Thoracic aorta (tissue), 2 donors: ENCODE measurements at places on chromosomes 1 and 21.
A peak's percentile ranks its signal among the peaks of the same experiment; 100 is the strongest.

- H3K4me3 ChIP-seq: no peak overlapping the region
- H3K4me1 ChIP-seq: no peaks in the 10 kb centered on the region
- H3K27ac ChIP-seq: no peak overlapping the region
- H3K27me3 ChIP-seq: no peaks in the 10 kb centered on the region
Measured at GRCh38 chr1:205994346-205994745, 8.8 kb downstream of the RAB7B start.

- no peaks in the 10 kb centered on the region for H3K36me3 ChIP-seq
- no peaks in the 10 kb centered on the region for H3K4me1 ChIP-seq
- H3K27me3 ChIP-seq: no peaks in the 10 kb centered on the region
- H3K27ac ChIP-seq: no peak overlapping the region
- no peak overlapping the region for H3K4me3 ChIP-seq
Measured at GRCh38 chr1:3442331-3442730, 12.1 kb upstream of the ARHGEF16 start.

GRCh38 chr21:31623664-31624063 is 35.8 kb upstream of the SOD1 start:
- H3K4me1 ChIP-seq: no peaks in the 10 kb centered on the region
- H3K36me3 ChIP-seq: no peaks in the 10 kb centered on the region
- no peak overlapping the region for H3K4me3 ChIP-seq
- DNase-seq: no peak
- no peak overlapping the region for H3K27ac ChIP-seq
- no peaks in the 10 kb centered on the region for H3K27me3 ChIP-seq

GRCh38 chr1:51859333-51859732 is 19.2 kb downstream of the NRDC start:
- no peak for DNase-seq
- H3K36me3 ChIP-seq: no peaks in the 10 kb centered on the region
- H3K27me3 ChIP-seq: no peaks in the 10 kb centered on the region
- H3K27ac ChIP-seq: no peak overlapping the region
- H3K4me1 ChIP-seq: no peaks in the 10 kb centered on the region

- no peaks in the 10 kb centered on the region for H3K27me3 ChIP-seq
- no peak for DNase-seq
- H3K4me3 ChIP-seq: no peak overlapping the region
- no peak overlapping the region for H3K27ac ChIP-seq
- no peaks in the 10 kb centered on the region for H3K4me1 ChIP-seq
Measured at GRCh38 chr1:37305841-37306240, 168.5 kb upstream of the ZC3H12A start.

- H3K4me1 ChIP-seq: peaks cover 8% of the 10 kb centered on the region
- no peaks in the 10 kb centered on the region for H3K27me3 ChIP-seq
- H3K36me3 ChIP-seq: peaks cover 29% of the 10 kb centered on the region
Measured at GRCh38 chr1:114715952-114716303, 643 bp downstream of the NRAS start.

DNA sequence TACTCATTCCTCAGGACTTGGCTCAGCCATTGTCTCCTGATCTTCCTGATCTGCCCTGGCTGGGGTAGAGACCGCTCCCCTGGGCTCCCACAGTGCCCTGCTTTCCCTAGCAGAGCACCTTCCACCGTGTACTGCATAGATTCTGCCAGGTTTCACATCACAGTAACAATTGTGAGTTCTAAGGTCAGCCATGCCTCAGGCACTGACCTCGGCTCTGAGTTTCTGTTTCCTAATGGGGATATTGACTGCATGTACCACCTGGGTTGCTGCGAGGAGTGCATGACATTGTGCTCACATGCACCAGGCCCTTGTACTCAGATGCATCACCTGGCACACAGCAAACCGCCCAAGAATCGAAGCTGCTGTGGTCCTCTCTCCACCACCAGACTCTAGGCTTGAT is 46.0 kb downstream of the HSPG2 start:
- H3K4me3 ChIP-seq: no peak overlapping the region
- H3K27ac ChIP-seq: no peak overlapping the region
- H3K27me3 ChIP-seq: no peaks in the 10 kb centered on the region
- H3K4me1 ChIP-seq: peaks cover 11% of the 10 kb centered on the region

DNA sequence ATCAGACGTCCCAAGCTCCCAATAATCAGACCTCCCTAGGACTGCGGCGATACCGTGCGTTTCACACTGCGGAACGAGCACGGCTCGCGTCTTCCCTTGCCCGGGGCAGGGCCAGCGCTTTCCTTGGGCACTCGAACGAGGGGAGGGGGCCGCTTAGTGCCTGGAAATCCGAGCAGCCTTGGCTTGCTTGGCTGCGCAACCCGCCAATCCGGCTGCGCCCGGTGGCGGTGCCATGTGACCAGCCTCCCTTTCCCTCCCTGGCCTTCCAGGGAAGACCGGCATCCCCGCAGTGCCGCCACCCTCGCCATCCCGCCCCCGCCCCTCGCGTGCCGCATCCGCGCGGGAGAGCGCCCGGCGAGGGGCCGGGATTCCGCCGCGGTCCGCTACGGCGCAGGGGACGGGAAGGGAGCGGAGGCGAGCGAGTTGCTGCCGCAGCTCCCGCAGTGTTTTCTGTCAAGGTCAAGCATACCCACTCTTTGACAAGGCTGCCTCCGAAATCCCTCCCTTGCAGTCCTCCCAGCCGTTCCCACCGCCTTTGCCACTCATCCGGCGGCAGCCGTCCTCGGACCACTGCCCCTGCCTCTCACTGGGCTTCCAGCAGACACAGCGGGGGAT is 8.3 kb upstream of the RNF19B start:
- H3K27ac ChIP-seq: no peak overlapping the region
- no peak for DNase-seq
- no peaks in the 10 kb centered on the region for H3K36me3 ChIP-seq
- no peaks in the 10 kb centered on the region for H3K4me1 ChIP-seq
- H3K4me3 ChIP-seq: peak overlapping the region; percentile 80
- no peaks in the 10 kb centered on the region for H3K27me3 ChIP-seq

DNA sequence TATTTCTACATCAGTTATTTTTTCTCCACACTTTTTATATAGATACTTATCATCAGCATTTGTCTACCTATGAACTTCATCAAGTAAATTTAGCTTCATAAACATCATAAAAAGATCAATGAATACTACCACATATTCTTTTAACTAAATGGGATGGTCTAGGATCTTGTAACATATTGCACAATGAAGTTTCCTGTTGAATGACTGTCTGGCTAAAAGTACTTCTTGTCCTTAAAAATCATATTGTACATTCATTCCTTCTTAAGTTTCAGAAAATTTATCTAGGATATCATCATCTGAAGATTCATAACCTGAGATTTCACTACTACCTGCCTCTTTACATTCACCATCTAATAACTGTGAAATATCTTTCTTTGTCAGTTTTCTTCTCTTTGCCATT is 69.0 kb downstream of the MAGI3 start:
- peaks cover 8% of the 10 kb centered on the region for H3K4me1 ChIP-seq
- no peak overlapping the region for H3K4me3 ChIP-seq
- H3K27ac ChIP-seq: no peak overlapping the region
- no peak for DNase-seq
- no peaks in the 10 kb centered on the region for H3K36me3 ChIP-seq

- H3K4me1 ChIP-seq: no peaks in the 10 kb centered on the region
- peaks cover 34% of the 10 kb centered on the region for H3K36me3 ChIP-seq
- no peak for DNase-seq
- H3K4me3 ChIP-seq: no peak overlapping the region
Measured at GRCh38 chr1:110224240-110224995, 14.3 kb downstream of the KCNC4 start.

GRCh38 chr1:227886993-227887696 is 60.6 kb downstream of the WNT9A start:
- peaks cover 19% of the 10 kb centered on the region for H3K4me1 ChIP-seq
- no peaks in the 10 kb centered on the region for H3K27me3 ChIP-seq
- H3K27ac ChIP-seq: peak overlapping the region; percentile 1
- no peak for DNase-seq

GRCh38 chr1:207076181-207076955 is 12.3 kb upstream of the C4BPB start:
- no peak for DNase-seq
- H3K36me3 ChIP-seq: no peaks in the 10 kb centered on the region
- H3K4me1 ChIP-seq: peaks cover 12% of the 10 kb centered on the region
- H3K27me3 ChIP-seq: no peaks in the 10 kb centered on the region
- no peak overlapping the region for H3K27ac ChIP-seq

DNA sequence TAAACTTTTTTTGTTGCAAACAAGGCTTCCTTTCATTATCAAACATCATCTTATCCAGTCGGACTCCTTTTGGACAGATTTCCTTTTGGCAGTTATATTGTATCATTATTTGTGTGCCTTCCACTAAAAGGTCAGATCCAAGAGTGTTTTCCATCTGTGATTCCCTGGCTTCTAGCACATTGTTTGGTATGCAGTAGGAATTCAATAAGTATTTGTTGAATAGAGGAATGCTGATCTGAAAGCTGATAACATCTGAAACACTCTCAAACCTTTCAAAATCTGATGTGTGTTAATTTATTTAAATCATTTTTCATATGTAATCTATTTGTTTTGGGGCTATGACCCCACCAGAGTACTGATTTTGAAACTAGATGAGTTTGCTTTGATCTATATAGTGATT is 39.0 kb downstream of the NDC1 start:
- DNase-seq: no peak
- H3K27ac ChIP-seq: no peak overlapping the region
- no peak overlapping the region for H3K4me3 ChIP-seq
- H3K36me3 ChIP-seq: peaks cover 9% of the 10 kb centered on the region

DNA sequence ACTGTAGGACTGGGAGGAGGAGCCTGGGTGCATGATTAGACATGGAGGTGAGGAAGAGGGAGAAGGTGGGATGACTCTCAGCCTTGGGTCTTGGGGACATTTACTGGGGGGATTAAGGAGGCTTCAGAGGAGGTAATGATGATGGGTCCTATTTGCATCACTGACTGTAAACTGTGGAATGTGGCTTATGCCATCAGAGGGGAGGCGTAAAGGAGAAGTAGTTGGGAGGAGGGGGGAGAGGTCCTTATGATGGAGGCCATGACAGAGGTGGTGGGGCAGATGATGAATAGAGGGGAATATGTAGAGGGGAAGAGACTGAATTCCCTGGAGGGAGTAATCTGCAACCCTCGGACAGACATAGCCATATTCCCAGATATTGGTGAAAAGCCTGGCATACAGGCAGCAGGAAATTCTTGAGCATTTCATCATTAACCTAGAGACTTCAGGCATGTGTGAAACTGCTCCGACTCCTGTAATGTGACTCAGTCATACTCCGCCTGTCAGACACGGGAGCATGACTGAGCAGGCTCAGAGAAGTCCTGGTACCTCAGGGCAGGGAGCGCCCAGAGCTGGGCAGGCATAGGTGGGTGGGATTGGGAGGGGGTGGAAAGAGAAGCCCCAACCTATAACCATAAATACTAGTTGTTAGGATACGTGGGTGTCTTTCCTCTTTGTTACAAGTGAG is 8.0 kb upstream of the LCE5A start:
- DNase-seq: no peak
- H3K27me3 ChIP-seq: no peaks in the 10 kb centered on the region
- H3K4me1 ChIP-seq: no peaks in the 10 kb centered on the region
- H3K27ac ChIP-seq: no peak overlapping the region
- no peak overlapping the region for H3K4me3 ChIP-seq

- peaks cover 3% of the 10 kb centered on the region for H3K36me3 ChIP-seq
- H3K4me3 ChIP-seq: no peak overlapping the region
- H3K27me3 ChIP-seq: no peaks in the 10 kb centered on the region
- no peak overlapping the region for H3K27ac ChIP-seq
- no peak for DNase-seq
Measured at GRCh38 chr1:147640553-147641165, 29.7 kb downstream of the ACP6 start.

DNA sequence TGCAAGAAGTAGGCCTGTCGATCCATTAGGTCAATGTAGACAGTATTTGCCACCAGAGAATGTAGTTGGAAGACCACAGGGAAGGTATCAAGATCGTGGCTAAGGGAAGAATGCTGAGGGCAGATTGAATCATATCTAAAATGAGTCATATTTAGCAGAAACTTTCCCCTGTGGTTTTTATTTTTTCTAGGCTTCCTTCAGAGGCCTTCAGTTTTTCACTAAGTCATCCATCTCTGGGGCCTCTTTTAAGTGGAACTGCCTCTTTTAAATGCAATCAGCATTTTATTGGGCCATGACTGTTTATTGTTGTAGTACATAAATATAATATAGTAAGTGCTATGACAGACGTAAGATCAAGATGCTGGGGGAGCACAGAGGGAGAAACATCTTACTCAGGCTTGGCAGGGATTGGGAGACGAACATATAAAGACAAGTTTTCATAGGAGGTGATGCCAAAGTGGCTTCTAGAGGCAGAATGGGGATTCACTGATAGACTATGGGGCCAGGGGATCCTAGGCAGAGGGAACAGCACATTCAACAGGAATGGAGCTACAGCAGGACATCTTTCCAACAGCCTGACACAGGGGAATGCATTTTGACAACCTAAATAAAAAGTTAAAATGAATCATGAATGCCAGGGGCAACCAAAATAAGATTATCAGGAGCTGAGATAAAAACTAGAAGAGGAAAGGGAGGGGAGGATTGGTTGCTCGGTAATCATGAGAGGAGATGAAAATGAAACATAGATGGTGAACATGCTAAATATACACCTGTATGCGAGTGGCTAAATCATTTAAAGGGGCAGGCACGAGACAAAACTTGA is 20.1 kb downstream of the UBE2U start:
- no peak for DNase-seq
- peak overlapping the region; percentile 58 for H3K27ac ChIP-seq
- no peak overlapping the region for H3K4me3 ChIP-seq
- no peaks in the 10 kb centered on the region for H3K27me3 ChIP-seq
- H3K36me3 ChIP-seq: no peaks in the 10 kb centered on the region

DNA sequence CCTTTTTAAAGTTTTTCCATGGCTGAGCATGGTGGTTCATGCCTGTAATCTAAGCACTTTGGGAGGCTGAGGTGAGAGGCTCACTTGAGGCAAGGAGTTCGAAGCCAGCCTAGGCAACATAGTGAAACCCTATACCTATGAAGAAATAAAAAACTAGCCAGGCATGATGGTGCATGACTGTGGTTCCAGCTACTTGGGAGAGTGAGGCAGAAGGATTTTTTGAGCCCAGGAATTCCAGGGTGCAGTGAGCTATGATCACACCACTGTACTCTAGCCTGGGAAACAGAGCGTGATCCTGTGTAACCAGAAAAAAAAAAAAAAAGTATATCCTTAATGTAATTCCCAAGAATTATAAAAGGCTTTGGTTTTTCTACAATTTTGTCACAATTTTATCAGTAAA is 17.4 kb downstream of the DEPDC1 start:
- DNase-seq: no peak
- H3K4me1 ChIP-seq: no peaks in the 10 kb centered on the region
- no peak overlapping the region for H3K4me3 ChIP-seq
- H3K27ac ChIP-seq: no peak overlapping the region

GRCh38 chr1:198018529-198018928 is 101.4 kb downstream of the LHX9 start:
- H3K4me3 ChIP-seq: no peak overlapping the region
- no peaks in the 10 kb centered on the region for H3K27me3 ChIP-seq
- DNase-seq: no peak
- no peak overlapping the region for H3K27ac ChIP-seq
- H3K36me3 ChIP-seq: no peaks in the 10 kb centered on the region

GRCh38 chr1:104125266-104125665 is 375.6 kb downstream of the AMY1C start:
- no peak overlapping the region for H3K4me3 ChIP-seq
- H3K4me1 ChIP-seq: no peaks in the 10 kb centered on the region
- no peaks in the 10 kb centered on the region for H3K36me3 ChIP-seq
- no peak for DNase-seq
- H3K27ac ChIP-seq: no peak overlapping the region
- no peaks in the 10 kb centered on the region for H3K27me3 ChIP-seq
